ENCODE measurements at places on chromosomes 2 and 18.

- no peak for DNase-seq
Observed at GRCh38 chr2:190093793-190094192, 31.3 kb upstream of the MSTN start.

DNA sequence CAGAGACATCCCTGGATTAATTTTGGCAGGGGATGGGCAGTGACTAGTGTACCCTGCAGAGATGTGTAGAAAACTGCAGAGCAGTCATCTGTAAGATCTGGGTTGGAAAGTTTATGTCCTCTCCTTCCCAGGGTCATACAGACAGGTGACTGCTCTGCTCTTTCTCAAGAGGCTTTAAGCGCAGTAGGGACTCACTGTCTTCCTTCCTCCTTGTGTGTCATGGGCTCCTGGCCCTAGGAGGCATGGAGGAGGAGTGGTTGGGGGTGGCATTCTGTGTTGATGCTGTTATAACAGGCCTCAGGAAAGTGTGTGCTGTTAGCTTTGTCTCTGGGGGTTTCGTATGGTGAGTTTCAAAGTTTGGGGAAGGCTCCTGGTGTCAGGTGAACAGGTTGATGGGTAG, 130.5 kb upstream of the MGAT5 start:
- no peak for DNase-seq

- DNase-seq: no peak
Observed at GRCh38 chr18:10518595-10519255, 7.1 kb upstream of the NAPG start.

DNA sequence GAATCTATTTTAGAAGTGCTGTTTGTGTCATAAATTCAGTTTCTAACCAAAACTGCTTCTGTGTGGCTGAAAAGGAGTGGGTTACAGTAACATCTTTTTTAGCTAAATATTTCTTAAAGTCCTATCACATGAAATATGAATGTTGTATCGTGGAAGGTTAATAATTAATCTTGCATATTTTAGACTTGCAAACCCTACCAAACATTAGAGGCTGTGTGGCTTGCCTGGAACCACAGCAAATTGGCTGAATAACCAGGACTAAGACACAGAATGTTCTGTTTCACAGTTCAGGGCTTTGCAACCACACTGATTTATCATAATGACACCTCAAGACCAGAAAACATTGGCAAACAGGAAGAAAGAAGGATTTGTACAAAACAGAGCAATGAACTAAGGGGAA, 208.9 kb upstream of the CNTNAP5 start:
- no peak for DNase-seq

- no peak for DNase-seq
Observed at GRCh38 chr2:40261042-40261441, 190.8 kb downstream of the SLC8A1 start.

DNA sequence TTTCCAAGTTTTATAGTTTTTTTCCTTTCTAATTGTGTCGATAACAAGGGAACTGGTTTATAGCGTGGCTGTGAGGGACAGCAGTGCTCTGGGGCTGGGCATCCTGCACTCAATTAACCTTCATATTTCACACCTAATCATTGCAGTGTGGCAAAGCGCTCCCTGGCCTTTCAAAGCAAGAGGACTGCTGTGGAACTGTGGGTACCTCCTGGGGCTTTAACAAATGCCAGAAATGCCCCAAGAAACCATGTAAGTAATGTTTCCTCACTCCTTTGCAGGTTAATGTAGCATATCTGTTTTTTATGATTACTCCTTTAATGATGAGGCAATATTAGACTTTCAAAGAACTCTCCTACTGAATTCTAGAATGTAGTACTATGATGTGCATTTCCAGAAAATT, 259.0 kb upstream of the RASGRP3 start:
- no peak for DNase-seq
